ENCODE measurements at places on chromosomes 11 and 22.

DNA sequence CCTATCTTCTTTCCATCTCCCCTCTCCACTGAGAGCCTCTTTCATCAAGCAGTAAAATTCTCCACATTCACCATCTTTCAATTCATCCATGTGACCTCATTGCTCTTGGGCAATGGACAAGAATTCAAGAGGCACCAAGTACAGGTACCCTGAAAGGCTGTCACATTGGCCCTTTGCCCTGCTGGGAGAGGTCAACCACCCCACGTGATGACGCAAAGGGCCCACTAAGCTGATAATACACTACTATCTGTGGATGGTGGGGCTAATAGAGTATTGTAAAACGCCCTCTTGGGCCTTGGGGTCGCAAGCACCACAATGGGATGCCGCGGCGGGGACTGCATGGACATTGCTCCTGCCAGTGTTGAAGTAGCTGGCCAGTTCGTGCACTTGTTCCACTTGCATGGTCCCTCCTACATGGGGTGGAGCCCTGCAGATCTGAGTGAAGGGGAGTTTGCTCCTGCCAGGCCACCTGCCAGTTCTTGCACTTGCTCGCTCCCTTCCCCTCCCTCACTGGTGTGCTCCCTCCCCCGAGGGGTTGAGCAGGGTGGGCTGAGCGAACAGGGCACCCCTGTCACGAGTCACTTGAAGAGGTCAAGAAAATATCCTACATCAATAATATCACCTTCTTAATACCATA, 1578.8 kb upstream of the RAG2 start:
- no peak for DNase-seq

DNA sequence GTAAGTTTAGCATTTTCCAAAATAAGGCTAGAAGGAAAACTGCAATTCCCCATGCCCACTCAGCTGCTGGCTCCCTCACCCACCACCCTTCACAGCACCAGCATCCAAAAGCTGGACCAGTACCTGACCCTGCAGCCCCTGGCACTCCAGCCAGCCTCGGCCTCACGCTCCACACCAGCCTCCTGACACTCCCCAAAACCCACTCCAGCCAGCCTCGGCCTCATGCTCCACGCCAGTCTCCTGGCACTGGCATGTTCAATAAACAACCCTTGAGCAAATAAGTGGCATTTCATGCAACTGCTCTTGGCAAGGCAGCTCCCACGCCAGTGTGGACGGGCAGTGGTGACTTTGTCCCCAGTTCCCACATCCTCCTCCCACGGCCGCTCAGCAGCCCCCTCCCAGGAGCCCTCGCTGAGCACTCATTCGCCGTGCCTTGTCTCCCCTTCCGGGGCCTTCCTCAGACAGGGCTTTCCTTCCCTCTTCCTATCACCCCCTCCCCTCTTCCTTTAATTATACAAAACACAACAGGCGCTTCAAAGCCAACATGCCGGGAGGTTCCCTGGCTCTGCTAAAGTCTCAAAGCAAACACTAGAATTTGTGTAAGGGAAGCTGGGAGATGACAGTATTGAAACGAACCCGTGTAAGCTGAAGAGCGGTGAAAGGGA, 6.8 kb downstream of the TOLLIP start:
- no peak for DNase-seq

DNA sequence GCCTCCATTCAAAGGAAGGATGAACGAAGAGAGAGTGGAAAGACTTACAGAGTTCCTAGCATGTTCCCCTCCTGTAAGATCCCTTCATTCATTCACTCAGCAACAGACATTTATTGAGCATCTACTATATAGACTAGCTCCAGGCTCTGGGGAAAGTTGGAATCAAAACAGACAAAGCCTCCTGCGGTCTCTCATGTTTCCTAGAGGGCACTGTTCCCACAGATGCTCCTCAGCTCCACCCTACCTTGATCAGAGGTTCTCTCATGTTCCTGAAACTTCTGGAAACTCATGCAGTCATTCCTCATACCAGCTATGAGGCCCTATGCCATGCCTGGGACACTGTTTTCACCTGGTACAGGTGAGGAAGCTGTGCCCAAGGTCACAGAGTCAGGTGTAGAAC, 11.1 kb downstream of the ALX4 start:
- no peak for DNase-seq

GRCh38 chr11:778976-779954, 2.0 kb upstream of the GATD1 start:
- DNase-seq: no peak

GRCh38 chr11:45229401-45230020, 56.6 kb downstream of the SYT13 start:
- DNase-seq: no peak

DNA sequence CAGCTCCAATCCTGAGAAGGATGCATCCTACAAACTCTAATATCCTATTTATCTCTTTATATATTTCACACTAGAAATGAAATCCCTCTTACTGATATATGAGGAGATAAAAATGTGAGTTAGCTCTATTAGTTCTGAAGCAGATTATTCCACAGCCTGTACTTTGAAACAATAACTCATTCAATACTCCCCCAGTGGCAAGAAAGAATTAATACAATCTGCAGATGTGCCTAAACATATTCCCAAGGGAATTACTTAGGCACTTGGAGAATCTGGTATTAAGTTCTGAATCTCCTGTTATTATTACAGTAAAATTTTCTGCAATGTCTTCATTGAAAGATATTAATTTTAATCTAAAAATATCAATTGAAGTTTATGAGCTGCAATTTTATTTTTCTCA, 59.4 kb downstream of the DDI1 start:
- no peak for DNase-seq

- DNase-seq: no peak
These were observed 8.1 kb upstream of the CCND1 start for GRCh38 chr11:69632900-69633299.

All from GM23338 (cell line).